ENCODE measurements at places on chromosomes 1 and 21. TPM values are rescaled to one million over a fixed set of nuclear protein-coding genes. Genes with fewer than 3 reads are reported as not detected.

Gene CLIC4
- 412 TPM for polyA plus RNA-seq

Gene CGN
- 0.31 TPM for polyA plus RNA-seq

Gene CR1L
- polyA plus RNA-seq, result not detected

Gene CFAP141
- not detected for polyA plus RNA-seq

Gene NR1I3
- polyA plus RNA-seq, result not detected

Gene OR6K3
- not detected for polyA plus RNA-seq

Gene TTC39A
- polyA plus RNA-seq, result 0.46 TPM

Gene DIRAS3
- 13.1 TPM for polyA plus RNA-seq

Gene CHI3L2
- 1.0 TPM for polyA plus RNA-seq

Gene ARTN
- not detected for polyA plus RNA-seq

Gene PDC
- polyA plus RNA-seq, result not detected

Gene WNT4
- polyA plus RNA-seq, result not detected

Gene SH2D2A
- 0.09 TPM for polyA plus RNA-seq

Gene ADORA3
- polyA plus RNA-seq, result not detected

Gene TCP10L
- 0.19 TPM for polyA plus RNA-seq

Gene GUCA2B
- polyA plus RNA-seq, result not detected

Gene PAPPA2
- polyA plus RNA-seq, result 0.29 TPM

Gene RPE65
- not detected for polyA plus RNA-seq

Gene F3
- 330 TPM for polyA plus RNA-seq

Gene GJA8
- polyA plus RNA-seq, result not detected

Gene RNF11
- 163 TPM for polyA plus RNA-seq

Gene GJA9
- not detected for polyA plus RNA-seq

Gene ITLN1
- polyA plus RNA-seq, result not detected

Gene TMEM52
- 0.53 TPM for polyA plus RNA-seq

Gene DNAH14
- 7.2 TPM for polyA plus RNA-seq

Gene AMY2A
- polyA plus RNA-seq, result not detected

Gene CDC7
- polyA plus RNA-seq, result 3.3 TPM

Gene SNX7
- polyA plus RNA-seq, result 40.9 TPM

Gene CCDC185
- not detected for polyA plus RNA-seq

Gene ST6GALNAC3
- 2.1 TPM for polyA plus RNA-seq

Gene CLCA1
- not detected for polyA plus RNA-seq

Gene NOL9
- polyA plus RNA-seq, result 23.6 TPM

Gene NTMT2
- polyA plus RNA-seq, result not detected

Gene AGT
- polyA plus RNA-seq, result 6.2 TPM

Gene GSTM3
- polyA plus RNA-seq, result 299 TPM

Gene LMX1A
- polyA plus RNA-seq, result not detected

Gene DISC1
- polyA plus RNA-seq, result 5.4 TPM

Measured in AG04450 (cell line).